ENCODE measurements at places on chromosomes 3 and 15.

- no peak for DNase-seq
Observed at GRCh38 chr3:125140818-125141595, 71.5 kb downstream of the SLC12A8 start.

DNA sequence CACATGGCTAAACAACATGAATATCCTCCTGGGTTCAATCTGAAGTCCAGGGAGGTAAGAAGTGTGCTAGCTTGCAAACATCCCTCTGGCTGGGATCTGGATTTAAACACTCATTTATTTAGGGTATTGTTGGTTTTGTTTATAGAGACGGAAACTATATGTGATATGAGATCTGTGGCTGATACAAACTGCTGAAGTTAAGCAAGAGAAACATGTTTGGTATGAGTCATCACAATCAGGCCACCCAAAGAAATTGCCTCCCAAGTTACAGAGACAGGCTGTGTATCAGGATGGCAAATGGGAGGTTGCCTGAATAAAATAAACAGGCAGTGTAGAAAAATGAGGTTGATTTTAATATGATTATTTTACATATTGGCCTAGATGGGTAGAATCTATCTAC lies 562.1 kb downstream of the IGSF11 start:
- no peak for DNase-seq

DNA sequence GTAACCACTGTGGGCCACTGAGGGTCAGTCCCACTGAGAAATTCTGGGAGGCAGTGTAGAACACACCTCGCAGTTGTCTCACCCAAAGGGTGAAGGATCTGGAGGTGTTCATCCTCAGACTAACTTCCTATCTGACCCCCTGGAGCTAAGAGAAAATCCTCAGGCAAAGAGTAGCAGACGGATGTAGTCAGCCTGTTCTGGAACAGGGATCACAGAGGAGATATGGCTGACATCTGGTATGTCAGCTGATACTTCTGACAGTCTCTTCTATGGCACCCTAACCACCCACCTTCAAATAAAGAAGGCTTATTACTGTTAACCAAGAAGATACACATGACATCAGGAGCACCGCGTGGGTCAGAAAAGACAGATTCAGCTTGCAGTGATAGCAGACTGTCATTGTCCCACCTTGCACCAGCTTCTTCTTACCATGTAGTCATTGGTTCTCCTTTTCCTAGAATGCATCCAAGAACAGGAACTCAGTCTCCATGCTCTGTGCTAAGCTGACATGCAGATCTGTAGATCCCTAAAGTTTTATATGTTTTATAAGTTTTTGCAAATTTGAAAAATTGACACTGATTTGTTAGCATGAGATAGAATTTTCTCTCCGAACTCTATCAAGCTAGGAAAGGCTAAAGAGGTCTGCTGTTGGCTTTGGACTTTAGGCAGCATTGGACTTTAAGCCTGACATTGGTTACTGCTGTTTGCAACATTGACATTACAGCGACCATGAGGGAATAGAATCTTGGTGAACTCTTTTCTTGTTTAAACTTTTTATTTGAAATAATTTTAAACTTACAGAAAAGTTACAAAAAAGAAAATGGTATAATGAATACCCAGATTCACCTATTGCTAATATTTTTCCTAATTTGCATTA lies 60.4 kb downstream of the KBTBD12 start:
- DNase-seq = no peak

GRCh38 chr15:36964626-36965025 lies 135.7 kb downstream of the MEIS2 start:
- DNase-seq = no peak

DNA sequence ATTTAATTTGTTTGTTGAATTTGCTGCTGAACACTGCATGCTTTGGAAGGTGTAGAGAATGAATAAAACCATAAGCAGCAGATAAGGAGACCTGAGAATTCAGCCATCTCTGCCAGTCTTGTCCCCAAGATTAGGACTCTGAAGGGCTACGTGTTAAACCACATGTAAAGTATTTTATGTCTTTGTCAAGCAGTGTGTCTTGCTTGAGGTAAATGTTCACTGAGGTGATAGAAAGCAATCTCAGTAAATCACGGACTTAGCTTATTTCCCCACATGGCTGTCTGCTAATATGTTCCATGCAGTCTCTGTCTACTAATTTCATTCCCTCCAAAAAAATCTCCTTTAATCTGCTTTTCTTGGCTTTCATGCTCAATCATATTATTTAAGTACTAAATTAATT lies 467.1 kb downstream of the RAP2B start:
- no peak for DNase-seq

DNA sequence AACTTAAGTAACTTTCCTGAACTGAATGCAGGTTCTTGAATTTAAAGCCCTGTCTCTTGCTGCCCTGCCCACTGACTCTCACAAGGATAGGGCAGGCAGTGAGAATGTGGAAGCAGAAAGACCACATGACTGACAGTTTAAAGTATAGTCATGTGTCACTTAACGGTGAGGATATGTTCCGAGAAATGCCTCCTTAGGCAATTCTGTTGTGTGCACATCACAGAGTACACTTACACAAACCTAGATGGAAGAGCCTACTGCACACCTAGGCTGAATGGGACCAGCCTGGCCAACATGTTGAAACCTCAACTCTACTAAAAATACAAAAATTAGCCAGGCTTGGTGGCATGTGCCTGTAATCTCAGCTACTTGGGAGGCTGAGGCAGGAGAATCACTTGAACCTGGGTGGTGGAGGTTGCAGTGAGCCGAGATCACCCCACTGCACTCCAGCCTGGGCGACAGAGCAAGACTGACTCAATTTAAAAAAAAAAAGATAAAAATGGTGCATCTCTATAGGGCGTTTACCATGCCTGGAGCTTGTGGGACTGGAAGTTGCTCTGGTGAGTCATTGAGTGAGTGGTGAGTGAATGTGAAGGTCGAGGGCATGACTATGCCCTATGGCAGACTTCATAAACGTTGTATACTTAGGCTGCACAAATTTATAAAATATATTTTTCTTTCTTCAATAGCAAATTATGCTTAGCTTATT lies 18.9 kb upstream of the COPG1 start:
- DNase-seq = no peak

- no peak for DNase-seq
Observed at GRCh38 chr3:56681984-56682461, 1.0 kb downstream of the TASOR start.

DNA sequence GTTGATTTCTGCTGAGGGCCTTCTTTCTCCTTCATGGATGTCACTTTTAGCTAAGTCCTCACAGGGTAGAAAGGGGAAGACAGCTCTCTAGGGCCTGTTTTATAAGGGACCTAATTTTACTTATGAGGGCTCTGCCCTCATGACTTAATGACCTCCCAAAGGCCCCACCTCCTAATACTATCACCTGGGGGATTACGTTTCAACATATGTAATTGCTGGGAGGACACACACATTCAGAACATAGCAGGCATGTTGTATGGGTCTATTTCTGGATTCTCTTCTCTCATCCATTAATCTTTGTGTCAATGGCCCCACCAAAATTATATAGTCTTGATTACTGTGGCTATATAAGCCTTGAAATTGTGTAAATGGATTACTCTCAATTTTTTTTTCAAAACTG lies 255.0 kb downstream of the CLSTN2 start:
- DNase-seq = no peak

DNA sequence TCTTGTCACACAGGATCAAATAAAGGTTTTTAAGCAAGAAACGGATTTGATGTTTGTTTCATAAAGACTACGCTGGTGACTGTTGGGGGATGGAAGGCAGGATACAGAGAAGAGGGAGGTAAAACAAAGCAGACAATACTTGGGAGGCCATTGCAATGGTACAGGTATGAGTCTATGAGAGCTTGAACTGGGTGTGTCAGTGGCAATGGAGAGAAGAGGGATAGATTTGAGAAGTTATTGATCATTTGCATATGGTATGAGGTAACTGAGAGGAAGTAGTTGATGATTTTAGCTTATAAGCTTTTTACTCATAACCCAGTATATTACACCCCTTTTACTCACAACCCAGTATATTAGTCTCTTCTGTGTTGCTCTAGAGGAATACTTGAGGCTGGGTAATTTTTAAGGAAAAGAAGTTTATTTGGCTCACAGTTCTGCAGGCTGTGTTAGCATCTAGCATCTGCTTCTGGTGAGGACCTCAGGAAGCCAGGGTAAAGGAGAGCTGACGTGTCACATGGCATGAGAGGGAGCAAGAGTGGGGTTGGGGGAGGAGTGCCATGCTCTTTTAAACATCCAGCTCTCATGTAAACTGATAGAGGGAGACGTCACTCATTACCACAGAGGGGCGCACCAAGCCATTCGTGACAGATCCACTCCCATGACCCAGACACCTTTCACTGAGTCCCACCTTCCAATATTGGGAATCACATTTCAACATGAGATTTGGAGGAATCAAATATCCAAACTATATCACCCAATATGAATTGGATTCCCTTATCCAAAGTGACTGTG lies 153.9 kb downstream of the VPS8 start:
- DNase-seq = no peak

DNA sequence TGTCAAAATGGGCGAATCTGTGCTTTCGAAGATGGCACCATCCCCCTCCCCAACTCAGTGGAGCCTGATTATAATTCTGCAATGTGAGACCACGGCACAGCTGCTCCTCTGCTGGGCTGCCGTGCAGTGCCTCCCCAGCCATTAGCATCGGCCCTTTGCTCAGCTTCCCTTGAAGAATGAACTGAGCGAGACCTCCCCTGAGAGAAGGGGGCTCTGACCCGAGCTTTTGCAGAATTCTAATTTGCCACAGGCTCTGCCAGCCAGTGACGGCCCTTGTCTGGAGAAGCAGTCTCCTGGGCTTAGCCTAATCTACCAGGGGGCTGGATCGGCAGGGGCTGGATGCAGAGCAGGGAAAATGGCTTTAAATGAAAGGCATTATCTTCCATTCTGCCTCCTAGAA lies 57.2 kb downstream of the GLDN start:
- no peak for DNase-seq

DNA sequence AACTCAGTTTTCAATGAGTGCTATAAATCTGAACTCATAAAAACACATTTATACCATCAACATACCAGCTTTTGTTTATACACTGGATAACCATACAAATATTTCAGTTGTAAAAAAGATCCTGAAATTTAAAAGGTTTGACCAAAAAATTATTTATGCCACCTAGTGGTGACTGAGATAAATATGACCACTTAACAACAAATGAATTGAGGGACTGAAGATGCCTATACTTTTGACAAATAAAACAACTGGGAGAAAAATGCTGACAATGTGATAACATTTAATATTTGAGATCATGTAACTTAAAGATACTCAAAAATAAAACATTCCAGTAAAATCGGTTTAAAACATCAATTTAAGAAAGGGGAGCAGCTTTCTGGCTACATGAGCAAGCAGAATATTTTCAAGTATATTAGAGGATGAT lies 30.4 kb downstream of the ATG3 start:
- peak; percentile 39 for DNase-seq

GRCh38 chr3:8712908-8713255 lies 20.7 kb upstream of the CAV3 start:
- DNase-seq = peak; percentile 74
